ENCODE measurements at places on chromosomes 2 and 18.

DNA sequence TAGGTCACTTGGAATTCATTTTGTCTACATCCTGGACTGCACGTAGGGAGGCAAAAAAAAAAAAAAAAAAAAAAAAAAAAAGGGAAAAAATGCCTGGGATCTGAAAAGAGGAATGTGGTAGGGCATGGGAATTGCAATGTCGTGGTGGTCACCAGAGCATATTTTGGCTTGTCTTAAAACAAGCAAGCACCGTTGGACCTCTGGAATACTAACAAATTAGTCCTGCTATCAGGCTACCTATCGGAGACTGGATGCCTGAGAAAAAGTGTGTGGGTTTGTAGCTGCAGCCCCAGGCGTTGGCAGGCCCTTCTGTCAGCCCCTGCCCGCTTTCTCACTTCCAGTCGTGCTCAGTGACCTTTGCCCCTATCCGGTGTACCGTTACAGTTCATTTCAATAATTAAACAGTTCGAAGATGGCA lies 588.5 kb upstream of the ZEB2 start:
- H3K4me3 ChIP-seq: no peak overlapping the region
- DNase-seq: no peak
- no peaks in the 10 kb centered on the region for H3K4me1 ChIP-seq
- no peaks in the 10 kb centered on the region for H3K27me3 ChIP-seq
- H3K27ac ChIP-seq: no peak overlapping the region

DNA sequence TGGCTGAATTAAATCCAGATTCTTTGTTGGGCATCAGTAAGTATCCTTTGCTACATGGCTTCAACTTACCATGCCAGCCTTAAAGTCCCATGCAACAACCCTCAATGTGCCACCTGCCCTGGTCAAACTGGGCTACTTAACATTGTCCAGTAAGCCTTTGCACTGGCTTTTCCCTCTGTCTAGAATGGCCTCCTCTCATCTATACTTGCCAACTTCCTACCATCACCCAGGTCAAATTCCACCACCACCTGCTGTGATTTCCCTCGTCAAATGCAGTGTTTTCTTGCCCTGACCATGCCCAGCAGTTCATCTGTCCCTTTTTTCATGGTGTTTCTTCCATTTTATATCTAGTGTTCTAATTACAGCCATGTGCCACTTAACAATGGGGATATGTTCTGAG lies 5.7 kb downstream of the KLHL23 start:
- H3K4me3 ChIP-seq: no peak overlapping the region
- peaks cover 27% of the 10 kb centered on the region for H3K4me1 ChIP-seq
- H3K27me3 ChIP-seq: no peaks in the 10 kb centered on the region
- DNase-seq: no peak
- no peak overlapping the region for H3K27ac ChIP-seq
- H3K36me3 ChIP-seq: peaks cover 19% of the 10 kb centered on the region

DNA sequence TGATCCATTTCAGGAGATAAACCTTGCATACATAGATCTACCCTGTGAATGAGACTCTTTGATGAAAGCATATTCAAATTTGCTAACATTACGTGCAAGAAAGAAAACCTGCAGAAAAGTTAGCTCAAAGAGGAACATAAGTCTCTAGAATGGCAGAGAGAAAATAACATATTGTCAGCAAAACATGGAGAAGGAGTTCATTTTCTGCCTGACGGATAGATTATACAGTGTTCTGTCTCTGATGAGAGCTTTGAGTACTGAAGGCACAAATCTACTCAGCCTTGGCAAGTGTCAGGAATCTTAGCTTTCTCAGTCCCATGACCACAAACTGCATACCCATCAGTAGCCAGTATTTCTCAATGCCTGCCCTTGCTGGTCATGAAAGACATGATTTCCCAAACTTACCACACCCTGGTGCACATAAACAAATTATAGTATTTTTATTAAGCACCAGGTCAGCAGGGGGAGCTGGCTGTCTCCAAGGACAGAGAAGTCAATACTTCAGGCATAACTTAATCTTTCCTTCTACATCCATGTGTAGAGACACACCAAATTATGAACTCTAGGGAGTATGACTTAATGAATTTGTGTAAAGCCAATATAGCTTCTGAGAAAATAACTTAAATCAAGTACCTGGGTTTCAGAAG lies 401.2 kb upstream of the SOX11 start:
- no peaks in the 10 kb centered on the region for H3K36me3 ChIP-seq
- no peak overlapping the region for H3K27ac ChIP-seq
- DNase-seq: no peak
- H3K27me3 ChIP-seq: no peaks in the 10 kb centered on the region
- no peaks in the 10 kb centered on the region for H3K4me1 ChIP-seq

- no peak overlapping the region for H3K27ac ChIP-seq
- H3K27me3 ChIP-seq: no peaks in the 10 kb centered on the region
- no peaks in the 10 kb centered on the region for H3K36me3 ChIP-seq
Measured at GRCh38 chr2:14072338-14072737, 560.2 kb upstream of the LRATD1 start.
